Activated T-helper 17 cell treated with anti-CD3 and anti-CD28 coated beads, Interleukin-2, amount 50 U/mL, for 72 hours (primary cell): ENCODE measurements at places on chromosomes 2 and 18. TPM values are rescaled to one million over a fixed set of nuclear protein-coding genes. Genes with fewer than 3 reads are reported as not detected.

The MARCHF4 gene
- total RNA-seq, result not detected

The CDH2 gene
- 0.04 TPM for total RNA-seq

The SP140 gene
- 91.7 TPM for total RNA-seq

The CCDC85A gene
- total RNA-seq, result not detected

The SLC5A6 gene
- total RNA-seq, result 72.0 TPM

The CD8B2 gene
- not detected for total RNA-seq

The HOXD12 gene
- total RNA-seq, result not detected

The IFIH1 gene
- total RNA-seq, result 26.7 TPM

The GPC1 gene
- 4.6 TPM for total RNA-seq

The CDCA7 gene
- 15.4 TPM for total RNA-seq

The IL36G gene
- total RNA-seq, result not detected

GRCh38 chr2:172065111-172065510 is 20.2 kb upstream of the DLX1 start:
- no peak for ATAC-seq

DNA sequence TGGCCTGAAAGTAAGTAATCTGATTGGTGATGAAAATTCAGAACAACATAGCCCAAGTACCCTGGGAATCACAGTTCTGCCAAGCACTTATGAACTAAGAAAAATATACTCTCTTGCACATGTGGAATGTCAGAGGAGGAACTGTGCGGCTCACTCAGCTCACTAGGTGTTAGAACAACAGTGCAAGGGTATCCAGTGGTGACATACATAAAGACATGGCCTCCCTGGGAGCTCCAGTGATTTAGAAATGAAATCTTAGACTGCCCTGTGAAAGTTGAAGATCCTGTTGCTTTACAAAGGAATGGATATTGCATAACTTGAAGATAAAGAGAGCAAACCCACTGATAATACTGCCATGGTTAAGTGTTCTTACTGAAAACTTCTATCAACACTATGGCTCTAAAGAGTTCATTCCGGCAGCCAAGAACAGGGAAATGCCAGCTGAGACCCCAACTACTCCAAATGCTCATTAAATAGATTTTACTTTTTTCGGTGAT is 246.2 kb downstream of the ARHGAP15 start:
- ATAC-seq, result no peak

- ATAC-seq, result peak; percentile 95
Observed at GRCh38 chr2:100554798-100555407, 7.9 kb upstream of the PDCL3 start.

DNA sequence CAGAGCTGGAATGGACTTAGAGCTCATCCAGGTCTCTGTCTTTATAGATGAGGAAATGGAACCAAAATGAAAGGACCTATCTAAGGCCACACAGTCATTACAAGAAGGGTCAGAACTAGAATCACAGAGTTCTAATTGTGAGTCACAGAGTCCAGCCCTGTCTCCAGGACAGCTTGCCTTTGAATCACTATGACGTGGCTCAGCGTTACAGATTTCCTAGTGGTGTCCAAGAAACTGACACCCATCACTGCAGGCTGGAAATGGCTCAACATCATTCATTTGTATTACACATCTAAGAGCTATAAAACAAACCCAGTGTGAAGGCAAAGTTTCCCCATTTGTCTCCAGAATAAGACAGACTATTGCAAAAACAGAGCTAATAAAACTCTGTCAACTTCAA is 164.3 kb upstream of the SIX2 start:
- no peak for ATAC-seq

GRCh38 chr2:6113786-6114185 is 421.6 kb downstream of the SOX11 start:
- ATAC-seq, result no peak

DNA sequence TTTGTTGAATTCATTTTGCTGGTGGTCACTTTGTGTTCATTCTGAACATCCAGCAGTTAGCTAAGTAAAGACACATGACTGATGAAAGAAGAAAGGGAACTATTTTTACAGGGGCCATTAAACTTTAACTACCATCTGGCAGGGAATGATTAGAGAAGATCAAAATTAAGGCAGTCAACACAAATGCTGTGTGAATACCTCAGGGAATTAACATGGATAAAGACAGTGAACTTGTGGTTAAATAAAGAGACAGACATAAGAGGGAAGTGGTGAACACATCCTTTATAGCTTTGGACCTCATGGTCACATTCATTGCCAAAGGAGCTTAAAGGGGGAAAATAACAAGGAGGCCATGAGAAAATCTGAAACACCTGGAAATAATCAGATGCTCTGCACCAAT is 52.6 kb upstream of the ATP5MC3 start:
- no peak for ATAC-seq

DNA sequence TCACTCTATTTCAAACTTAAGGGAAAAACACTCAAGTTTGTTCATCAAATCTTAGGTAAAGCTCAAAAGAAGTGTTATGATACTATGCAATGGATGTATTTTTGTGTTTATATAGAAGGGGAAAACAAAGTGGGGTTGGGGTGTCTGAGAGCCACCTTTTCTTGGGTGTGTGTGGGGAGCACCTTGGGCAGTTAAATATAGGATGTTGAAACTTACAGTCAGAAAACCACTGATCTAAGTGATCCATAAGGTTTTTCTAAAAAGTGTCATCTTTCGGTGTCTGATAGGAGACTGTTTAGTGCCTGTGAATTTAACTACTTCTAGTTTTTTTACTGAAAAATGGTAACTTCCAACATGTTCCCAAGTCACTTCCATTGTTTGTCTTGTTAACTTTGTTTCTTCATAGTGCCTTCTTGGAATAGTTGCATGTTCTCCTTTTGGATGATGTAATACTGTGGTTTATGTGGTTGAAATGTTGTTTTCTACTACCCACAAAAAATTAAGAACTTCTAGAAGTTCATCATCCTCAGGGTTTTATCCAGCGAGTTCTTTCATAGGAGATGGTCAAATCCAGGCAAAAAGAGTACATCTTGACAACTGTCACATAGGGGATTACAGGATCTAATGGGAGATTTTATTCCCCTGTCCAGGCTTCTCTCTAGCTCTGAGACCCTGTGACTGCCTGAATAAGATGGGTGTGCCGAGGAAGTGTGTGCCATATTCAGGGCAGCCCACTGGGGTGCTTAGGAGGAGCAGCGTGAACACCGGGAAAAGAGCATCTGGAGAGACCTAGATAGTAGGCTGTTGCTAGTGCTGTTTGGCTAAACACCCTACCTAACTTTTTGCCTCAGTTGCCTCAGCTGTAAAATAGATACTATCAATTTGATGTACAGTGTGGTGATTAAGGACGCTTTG is 46.2 kb downstream of the CAB39 start:
- peak; percentile 76 for ATAC-seq

GRCh38 chr2:26495705-26496297 is 17.9 kb upstream of the OTOF start:
- ATAC-seq, result no peak

GRCh38 chr2:62947403-62947802 is 103.2 kb upstream of the OTX1 start:
- ATAC-seq, result no peak

DNA sequence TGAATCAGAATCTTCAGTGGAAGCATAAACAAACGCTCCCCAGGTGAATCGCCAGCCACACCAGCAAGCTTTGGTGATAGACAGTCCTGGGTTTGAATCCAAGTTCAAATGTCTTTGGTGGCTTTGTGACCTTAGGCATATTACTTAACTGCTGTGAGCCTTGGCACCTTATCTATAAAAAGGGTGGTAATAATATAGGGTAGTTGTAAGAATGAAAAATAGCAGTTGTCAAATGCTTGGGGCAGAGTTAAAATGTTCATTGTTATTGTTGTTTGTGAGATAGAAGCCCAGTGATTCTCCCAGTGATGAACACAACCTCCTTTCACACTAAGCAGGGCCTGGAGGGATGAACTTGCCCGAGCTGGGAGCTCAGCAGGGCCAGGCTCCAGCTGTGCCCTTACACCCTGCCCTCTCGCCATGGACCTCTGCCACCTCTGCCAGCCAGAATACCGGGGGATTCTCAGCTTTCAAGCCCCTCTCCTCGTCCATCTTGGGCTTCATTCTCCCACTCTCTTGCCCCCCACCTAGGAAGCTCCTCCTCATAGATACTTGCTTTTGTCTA is 6.1 kb upstream of the TMBIM1 start:
- ATAC-seq, result no peak

DNA sequence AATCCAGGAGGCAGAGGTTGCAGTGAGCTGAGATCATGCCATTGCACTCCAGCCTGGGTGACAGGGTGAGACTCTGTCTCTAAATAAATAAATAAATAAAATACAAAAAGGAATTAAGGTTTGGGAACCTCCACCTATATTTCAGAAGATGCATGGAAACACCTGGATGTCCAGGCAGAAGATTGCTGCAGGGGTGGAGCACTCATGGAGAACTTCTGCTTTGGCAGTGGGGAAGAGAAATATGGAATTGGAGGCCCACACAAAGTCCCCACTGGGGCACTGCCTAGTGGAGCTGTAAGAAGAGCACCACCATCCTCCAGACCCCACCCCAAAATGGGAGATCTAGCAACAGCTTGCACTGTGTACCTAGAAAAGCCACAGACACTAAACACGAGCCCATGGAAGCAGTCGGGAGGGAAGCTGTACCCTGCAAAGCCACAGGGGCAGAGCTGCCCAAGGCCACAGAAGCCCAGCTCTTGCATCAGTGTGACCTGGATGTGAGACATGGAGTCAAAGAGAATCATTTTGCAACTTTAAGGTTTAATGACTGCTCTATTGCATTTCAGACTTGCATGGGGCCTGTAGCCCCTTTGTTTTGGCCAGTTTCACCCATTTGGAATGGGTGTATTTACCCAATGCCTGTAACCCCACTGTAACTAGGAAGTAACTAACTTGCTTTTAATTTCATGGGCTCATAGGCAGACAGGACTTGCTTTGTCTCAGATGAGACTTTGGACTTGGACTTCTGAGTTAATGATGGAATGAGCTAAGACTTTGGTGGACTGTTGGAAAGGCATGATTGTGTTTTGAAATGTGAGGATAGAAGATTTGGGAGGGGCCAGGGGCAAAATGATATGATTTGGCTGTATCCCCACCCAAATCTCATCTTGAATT is 265.3 kb downstream of the ZEB2 start:
- no peak for ATAC-seq

DNA sequence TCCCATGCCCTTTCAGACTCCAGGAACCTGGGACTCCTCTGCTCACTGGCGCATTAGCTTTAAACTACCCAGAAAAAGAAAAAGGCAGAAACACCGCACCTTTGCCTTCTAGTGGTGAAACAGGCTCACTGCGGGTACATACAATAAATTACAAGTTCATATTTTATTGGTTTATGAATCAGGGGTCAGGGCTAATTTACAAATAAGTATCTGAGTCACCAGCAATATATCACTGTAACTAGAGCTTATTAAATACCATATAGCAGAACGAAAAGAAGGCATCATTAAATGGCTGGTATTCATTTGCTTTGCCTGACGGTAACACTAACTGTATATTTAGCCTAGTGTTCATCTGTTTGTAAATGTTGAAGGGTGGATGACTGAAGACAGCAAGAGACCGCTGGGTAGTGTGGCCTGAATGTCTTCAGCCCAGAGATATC is 26.9 kb upstream of the DTNB start:
- ATAC-seq, result peak; percentile 52

GRCh38 chr2:227627769-227628168 is 10.5 kb downstream of the SCYGR4 start:
- ATAC-seq, result peak; percentile 98

DNA sequence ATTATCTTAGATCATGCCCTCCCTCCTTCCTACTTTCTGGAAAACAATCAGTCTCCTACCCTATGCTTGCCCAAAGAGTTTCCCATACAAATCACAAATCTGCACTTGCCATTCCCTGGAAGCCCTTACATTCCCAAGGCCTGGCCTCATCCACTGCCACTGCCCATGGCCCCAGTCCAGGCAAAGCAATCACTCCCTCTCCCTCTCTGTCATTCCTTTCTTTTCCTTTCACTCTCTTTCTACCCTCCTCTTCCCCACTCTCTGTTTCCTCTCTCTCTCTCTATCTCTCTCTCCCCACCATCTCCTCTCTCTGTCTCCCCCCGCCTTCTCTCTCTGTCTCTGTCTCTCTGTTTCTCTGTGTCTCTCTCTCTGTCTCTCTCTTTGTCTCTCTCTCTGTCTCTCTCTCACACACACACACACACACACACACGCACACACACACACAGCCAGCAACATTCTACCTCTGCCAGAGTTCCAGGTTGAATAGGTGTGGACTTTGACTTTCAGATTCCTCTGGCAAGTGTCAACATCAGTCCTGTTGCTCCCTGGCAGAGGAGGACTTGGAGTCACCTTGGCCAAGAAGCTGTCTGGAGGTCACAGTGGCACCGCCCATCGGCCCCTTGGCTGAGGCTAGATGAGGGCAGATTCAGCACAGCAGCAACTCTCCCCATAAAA is 43.7 kb upstream of the NAT8 start:
- no peak for ATAC-seq

DNA sequence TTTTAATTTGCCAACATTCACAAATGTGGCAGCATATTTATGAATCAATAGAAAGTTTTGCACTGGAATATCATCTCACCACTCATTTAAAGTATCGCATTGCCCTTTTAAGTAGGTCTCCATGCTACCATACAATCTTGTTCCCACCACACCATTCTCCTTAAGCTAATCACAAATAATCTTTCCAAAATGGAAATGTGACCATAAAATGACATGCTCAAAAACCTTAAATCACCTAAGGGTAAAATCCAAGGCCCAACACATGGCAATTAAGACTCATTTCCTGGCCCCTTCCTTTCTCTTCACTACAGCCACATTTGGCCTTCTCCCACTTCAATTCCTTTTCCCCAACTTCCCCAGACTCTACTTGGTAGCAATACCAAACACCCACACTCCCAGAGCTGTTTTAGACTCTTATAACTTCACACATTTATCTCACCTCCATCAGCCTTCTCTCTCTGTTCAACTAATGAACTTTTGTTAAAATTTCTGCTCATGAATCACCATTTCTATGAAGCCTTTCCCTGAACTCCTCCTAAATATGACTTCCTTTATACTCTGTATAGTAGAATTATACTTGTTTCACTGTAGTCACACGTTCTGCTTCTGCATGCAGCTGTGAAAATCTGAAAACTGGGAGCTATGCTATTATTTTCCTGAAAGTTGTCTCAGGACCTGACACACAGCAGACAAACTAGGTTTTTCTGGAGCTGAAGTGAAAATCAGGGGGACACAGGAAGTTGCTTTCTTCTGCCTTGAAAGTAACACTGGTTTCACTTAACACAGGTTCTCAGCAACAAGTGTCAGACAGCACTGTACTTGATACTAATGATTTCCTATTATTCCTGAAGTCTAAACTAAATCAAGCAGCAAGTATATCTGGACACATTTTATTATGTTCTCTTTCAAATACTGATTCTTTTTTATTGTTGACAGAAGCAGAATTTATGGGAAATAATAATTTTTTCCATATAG is 303.9 kb downstream of the ZEB2 start:
- ATAC-seq, result peak; percentile 65

DNA sequence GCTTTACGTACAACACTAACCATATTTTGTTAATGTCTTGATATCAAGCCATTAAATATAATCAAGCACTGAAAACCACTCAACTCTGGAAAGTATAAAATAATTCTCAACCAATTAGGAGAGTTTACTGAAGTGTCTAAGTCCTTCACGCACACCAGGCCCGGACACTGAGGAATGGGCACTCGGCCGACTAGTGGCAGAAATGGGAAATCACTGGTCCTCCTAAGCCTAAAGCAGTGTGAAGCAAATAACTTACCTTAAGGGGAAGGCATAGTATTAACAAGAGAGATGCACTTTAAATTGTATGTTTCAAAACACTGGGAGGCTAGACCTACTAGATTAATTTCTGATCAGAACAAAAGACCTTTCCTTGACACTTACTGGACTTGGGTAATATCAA is 45.7 kb downstream of the FAM210A start:
- no peak for ATAC-seq
